Stimulated activated naive CD4-positive, alpha-beta T cell (primary cell): ENCODE measurements at places on chromosomes 7 and 10.

DNA sequence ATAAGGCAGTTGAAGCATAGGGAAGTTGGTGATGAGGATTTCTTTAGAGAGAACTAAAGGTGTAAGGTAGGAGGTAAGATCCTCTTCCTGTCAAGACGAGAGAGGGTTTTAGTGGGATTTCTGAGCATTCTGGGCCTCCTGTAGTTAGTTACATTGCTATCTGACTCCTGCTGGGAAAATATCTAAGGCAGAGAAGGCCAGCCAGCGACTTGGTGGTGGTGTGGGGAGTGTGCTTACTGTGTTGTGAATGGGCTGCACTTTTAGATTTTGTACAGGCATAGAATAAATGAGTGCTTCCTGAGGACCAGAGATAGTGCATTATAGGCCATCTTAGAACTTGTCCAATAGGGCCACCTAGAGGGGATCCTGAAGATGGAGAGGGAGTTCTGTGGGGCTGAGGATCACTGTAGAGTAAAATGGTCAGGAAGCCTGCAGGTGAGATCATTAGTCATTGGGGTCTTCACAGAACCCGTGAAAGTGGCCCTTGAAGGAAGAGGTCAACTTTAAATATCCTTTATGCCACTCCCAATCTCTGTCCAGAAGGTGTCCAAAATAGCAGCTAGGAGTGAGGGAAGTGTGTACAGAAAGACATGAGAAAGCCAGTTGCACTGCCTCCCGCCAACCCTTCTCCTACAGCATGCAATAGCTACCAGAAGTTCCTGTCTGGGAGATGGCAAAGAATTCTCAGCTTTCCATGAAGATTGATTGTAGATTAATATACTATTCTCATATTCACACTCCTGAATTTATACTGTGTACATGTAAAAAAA, 266.6 kb downstream of the POLR1F start:
- no peak for DNase-seq

- peak; percentile 57 for DNase-seq
These were observed 860 bp downstream of the ZEB1 start for GRCh38 chr10:31319602-31320549.

DNA sequence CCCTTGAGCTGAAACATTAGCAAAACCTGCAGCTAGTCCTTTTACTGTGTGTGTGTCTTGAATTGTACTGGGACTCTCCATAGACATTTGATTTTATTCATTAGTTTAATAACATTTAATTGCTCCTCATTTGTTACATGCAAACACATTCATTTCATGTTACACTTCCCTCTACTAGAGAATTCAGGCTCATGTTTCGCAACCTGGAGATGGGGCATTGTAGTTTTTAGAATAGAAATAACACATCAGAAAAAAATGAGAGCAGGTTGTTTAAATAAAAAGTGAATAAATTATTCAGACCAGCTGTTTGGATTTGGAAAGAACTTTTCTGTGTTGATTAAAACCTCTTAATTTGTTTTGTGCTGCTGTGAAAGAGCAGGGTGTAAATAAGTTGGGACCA, 243.9 kb downstream of the ETV1 start:
- DNase-seq = no peak

GRCh38 chr10:126060261-126060931, 164.0 kb downstream of the FANK1 start:
- DNase-seq = no peak

- no peak for DNase-seq
These were observed 57.6 kb downstream of the HIPK2 start for GRCh38 chr7:139720186-139720585.

GRCh38 chr7:50270531-50271018, 33.9 kb upstream of the IKZF1 start:
- DNase-seq = no peak

GRCh38 chr7:111011520-111011919, 79.4 kb upstream of the LRRN3 start:
- DNase-seq = no peak

- DNase-seq = no peak
These were observed 141.7 kb downstream of the MACC1 start for GRCh38 chr7:20075440-20075839.

- no peak for DNase-seq
These were observed 67.6 kb upstream of the NFE2L3 start for GRCh38 chr7:26084418-26084817.
